T-cell (primary cell): ENCODE measurements at places on chromosomes 6 and 20.

GRCh38 chr20:32972181-32973076 lies 31.8 kb downstream of the SUN5 start:
- DNase-seq, result peak; percentile 89

DNA sequence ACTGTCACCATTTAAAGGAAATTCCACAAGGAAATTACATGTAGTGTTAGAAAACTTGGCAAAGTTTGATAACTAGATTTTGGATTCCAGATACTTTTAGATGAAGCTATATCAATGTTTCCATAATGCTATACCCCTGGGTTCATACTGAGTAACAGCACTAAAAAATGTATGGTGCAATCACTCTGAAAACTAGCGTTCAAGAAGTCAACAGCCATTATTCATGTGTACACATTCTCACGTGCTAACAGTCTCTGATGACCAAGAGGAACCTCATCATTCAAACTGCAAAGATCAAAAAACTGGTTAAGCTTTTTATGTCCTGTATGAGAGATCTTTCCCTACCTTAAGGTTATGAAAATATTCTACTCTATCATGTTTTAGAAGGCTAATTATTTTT lies 197.6 kb downstream of the GMDS start:
- no peak for DNase-seq

DNA sequence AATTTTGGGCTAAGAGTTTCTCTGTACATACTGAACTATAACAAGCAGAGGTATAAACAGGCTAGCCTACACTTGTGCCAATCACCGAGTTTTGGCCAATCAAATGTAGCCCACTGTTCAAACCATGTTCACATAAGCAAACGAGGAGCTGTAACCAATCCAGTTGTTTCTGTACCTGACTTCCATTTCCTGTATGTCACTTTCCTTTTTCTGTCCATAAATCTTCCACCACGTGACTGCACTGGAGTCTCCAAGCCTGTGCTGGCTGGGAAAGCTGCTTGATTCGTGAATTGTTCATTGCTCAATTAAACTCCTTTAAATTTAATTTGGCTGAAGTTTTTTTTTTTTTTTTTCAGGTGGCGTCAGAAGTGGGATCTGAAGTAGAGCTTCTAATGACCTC lies 332.9 kb downstream of the RNF144B start:
- no peak for DNase-seq

- no peak for DNase-seq
Measured at GRCh38 chr6:98842342-98843180, 8.2 kb downstream of the POU3F2 start.

- DNase-seq, result no peak
Measured at GRCh38 chr6:48817333-48818051, 645.6 kb downstream of the MMUT start.

GRCh38 chr6:21026576-21027273 lies 492.5 kb downstream of the CDKAL1 start:
- no peak for DNase-seq

DNA sequence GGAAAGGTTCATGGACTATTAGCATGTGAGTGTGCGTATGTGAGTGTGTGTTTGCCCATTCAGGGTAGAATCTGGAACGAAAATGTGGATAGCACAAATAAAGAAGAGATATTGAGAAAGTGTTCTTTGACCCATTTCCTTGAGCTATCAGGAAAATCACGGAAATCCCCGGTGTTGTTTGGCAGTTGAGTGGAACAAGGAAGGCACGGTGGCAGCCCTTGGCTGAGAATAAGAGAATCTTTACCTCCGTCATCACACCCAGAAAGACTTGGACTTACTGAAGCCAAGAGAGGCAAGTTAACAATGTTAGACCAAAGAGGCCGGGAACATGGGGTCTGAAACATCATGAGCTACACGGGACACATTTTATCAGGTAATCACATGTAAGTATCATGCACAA lies 588.9 kb upstream of the BTBD3 start:
- no peak for DNase-seq

DNA sequence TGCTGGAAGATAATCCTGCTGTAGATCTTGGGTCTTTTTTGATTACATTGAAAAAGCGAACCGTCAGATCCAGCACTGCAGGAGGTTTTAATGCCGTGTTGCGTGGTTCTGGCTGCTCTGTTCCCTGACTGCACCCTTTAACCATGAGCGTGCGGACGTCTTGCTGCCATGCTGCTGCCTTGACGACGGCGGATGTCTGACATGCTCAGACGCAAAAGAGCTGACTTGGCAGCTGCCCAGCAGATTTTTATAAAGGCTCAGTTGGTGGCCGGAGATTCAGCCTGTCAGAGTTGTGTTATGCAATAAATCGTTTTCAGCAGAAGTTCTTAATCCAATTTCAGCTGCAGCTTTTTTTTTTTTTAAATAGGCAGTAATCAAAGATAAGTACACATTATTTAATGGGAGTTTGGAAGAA lies 119.4 kb downstream of the JARID2 start:
- peak; percentile 53 for DNase-seq

- no peak for DNase-seq
Measured at GRCh38 chr6:117573006-117573680, 29.2 kb downstream of the GOPC start.

DNA sequence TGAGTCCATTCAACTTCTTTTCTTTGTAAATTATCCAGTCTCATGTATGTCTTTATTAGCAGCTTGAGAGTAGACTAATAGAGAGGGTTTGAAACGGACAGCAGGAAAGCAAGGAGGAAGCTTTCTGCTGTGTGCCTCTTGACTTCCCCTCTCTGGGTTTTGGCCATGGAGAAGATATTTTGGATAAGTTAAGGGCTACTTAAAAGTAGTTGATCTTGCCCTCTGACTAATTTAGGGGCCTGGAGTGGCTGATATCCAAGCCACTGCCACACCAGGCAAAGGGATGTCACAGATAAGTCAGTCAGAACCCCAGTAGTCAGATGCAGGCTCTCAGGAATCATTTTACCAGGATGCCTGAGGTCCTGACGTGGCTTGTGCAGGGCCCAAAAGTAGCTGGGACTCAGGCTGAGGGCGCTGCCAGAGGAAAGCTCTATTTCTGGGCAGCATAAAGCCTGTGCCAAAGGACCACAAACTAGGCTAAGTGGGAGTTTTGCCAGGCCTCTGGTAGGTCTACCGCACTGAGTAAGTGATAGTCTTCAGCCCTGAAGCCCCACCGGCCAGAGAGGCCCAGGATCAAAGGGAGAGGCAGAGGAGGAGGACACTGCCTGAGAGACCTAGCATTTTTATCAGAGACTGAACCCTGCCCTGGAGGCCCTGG lies 41.6 kb upstream of the IYD start:
- DNase-seq, result no peak
